ENCODE measurements at places on chromosomes 11 and 22. TPM values are rescaled to one million over a fixed set of nuclear protein-coding genes. Genes with fewer than 3 reads are reported as not detected.

DNA sequence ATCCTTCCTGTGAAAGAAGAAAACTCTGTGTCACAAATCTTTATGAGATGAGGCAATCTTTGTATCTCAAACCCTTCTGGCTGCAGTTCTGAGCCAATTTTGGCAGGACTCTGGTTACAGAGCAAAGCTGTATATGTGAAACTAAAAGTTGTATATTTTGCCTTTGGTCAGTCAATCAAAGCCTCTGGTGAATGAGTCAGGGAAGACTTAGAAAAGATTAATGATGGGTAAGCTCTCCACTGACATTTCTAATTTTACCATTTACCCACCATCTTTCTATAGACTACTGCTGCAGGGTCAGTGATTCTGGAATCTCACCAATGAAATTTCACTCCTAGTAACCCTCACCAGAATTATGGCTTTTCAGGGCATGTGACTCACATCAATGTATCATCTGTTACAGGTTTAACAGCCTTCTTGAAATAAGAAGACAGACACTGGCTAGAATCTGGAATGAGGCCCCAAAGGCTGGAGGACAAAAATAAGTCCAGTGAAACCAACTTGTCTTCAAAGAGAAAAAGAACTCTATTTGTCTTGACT lies 43.3 kb downstream of the USP35 start:
- H3K4me1 ChIP-seq, result peaks cover 9% of the 10 kb centered on the region
- no peak overlapping the region for H3K4me3 ChIP-seq
- H3K36me3 ChIP-seq, result no peaks in the 10 kb centered on the region
- H3K27me3 ChIP-seq, result no peaks in the 10 kb centered on the region
- no peak overlapping the region for H3K27ac ChIP-seq

- H3K4me3 ChIP-seq, result no peak overlapping the region
- H3K4me1 ChIP-seq, result peaks cover 6% of the 10 kb centered on the region
- DNase-seq, result no peak
Measured at GRCh38 chr11:36596880-36597279, 1.2 kb downstream of the RAG2 start.

- no peaks in the 10 kb centered on the region for H3K4me1 ChIP-seq
- H3K36me3 ChIP-seq, result peaks cover 32% of the 10 kb centered on the region
- H3K4me3 ChIP-seq, result no peak overlapping the region
- peak overlapping the region; percentile 4 for H3K27ac ChIP-seq
Measured at GRCh38 chr22:46721501-46722085, 16.5 kb downstream of the CERK start.

- no peaks in the 10 kb centered on the region for H3K4me1 ChIP-seq
- no peaks in the 10 kb centered on the region for H3K27me3 ChIP-seq
- H3K4me3 ChIP-seq, result no peak overlapping the region
- H3K36me3 ChIP-seq, result no peaks in the 10 kb centered on the region
- no peak overlapping the region for H3K27ac ChIP-seq
- no peak for DNase-seq
Measured at GRCh38 chr22:49483281-49483870, 344.3 kb downstream of the BRD1 start.

- H3K4me1 ChIP-seq, result peaks cover 14% of the 10 kb centered on the region
- H3K27ac ChIP-seq, result no peak overlapping the region
- H3K27me3 ChIP-seq, result no peaks in the 10 kb centered on the region
Measured at GRCh38 chr11:73818846-73819245, 31.2 kb downstream of the MRPL48 start.

TMEM184B gene
- 65.7 TPM for total RNA-seq

GGTLC2 gene
- not detected for total RNA-seq

DGCR2 gene
- 82.1 TPM for total RNA-seq
